ENCODE measurements at places on chromosomes 11 and 22. TPM values are rescaled to one million over a fixed set of nuclear protein-coding genes. Genes with fewer than 3 reads are reported as not detected.

The PISD gene
- total RNA-seq: 57.8 TPM

- DNase-seq: no peak
These were observed 14.4 kb upstream of the TPCN2 start for GRCh38 chr11:69034123-69034867.

DNA sequence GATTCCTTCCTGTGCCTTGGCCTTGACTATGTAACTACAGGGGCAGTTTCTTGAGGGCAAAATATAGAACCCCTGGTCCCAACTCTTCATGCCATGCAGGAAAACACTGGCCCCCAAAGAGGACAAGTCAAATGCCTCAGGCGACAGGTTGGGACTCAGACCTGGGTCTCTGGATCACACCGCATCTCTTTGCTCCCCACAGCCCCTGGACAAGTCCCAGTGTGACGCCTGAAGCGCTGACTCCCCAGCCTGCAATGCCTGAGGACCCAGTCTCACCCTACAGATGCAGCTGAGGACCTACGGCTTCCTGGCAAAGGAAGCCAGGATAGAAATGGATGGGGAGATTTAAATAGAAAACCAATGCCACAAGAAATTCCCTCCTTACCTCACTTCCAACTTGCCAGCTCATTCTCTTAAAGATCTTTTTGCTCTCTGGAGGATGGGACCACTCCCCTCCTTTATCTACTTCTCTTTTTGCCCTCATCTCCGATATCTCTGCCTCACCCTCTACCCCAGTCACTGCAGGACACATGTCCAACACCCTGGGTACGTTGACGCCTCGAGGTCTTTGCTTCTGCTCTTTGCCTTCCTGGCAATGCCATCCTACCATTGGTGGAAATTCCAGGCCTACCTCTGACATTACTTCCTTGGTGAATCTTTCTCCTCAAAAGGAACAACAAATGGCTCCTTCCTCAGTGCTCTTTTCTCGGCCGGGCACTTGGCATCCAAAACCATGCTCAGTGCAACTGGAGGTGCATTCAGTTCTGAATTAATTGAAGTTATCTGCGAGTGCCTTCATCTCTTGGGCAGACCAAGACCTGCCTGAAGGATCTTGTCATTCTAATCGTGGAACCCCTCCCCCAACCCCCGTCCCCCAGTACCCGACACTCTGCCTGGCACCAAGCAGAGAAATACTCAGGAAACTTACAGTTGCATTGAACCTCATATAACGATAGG lies 2.0 kb upstream of the PRDM11 start:
- DNase-seq: peak; percentile 4

The PNPLA3 gene
- 11.4 TPM for total RNA-seq
